ENCODE measurements at places on chromosomes 1 and 21.

- no peak for DNase-seq
These were observed 569.6 kb upstream of the ADGRL2 start for GRCh38 chr1:81230983-81231728.

GRCh38 chr1:239361403-239361802 lies 25.0 kb upstream of the CHRM3 start:
- no peak for DNase-seq

DNA sequence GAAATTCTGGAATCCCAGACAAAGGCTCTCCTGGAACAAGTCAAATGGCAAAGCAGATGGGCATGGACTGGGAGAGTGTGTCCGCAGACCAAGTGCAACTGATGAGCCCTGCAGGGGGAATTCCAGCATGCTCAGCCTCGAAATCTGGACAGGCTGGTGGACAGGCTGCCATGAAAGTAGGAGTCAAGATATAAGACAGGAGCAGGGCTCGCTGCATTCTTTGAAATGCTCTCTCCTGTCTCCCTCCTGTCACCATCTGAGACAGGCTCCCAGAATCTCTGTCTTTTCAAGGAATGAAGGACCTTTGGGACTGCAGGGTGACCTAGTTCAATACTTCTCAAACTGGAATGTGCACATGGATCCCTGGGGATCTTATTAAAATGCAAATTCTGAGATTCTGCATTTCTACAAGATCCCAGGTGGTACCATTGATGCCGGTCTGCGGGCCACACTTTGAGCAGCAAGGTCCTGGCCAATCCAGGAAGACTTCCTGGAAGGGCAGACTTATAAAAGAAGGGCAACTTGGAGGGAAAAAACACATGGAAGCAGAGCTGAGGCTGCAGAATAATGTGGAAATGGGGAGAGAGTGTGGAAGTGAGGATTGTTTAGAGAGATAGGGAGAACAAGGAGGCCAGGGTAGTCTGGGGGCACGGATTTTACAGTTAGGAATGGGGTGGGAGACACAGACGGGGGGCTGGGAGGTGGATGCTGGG lies 29.8 kb downstream of the TNNT2 start:
- DNase-seq = no peak

DNA sequence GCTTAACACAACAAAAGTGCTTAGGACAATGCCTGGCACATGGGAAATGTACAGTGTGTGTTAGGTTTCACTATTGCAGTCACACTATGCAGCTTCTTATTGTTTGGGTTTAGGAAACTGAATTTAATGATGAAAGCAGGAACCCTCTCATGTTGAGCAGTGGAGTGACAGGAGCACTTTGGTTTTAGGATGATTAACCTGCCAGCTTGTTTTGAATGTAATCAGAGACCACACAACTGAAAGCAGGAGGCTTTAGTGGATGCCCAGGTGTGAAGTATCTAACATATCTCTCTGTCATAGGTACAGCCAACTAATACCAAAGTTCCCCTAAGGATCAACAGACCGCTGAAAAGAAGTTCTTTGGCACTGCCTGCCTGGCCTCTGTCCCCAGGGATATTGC lies 406.9 kb upstream of the USP24 start:
- no peak for DNase-seq

- DNase-seq = no peak
These were observed 11.9 kb downstream of the KCNJ10 start for GRCh38 chr1:160058087-160058486.

GRCh38 chr1:68969441-68969840 lies 472.6 kb upstream of the DEPDC1 start:
- no peak for DNase-seq

DNA sequence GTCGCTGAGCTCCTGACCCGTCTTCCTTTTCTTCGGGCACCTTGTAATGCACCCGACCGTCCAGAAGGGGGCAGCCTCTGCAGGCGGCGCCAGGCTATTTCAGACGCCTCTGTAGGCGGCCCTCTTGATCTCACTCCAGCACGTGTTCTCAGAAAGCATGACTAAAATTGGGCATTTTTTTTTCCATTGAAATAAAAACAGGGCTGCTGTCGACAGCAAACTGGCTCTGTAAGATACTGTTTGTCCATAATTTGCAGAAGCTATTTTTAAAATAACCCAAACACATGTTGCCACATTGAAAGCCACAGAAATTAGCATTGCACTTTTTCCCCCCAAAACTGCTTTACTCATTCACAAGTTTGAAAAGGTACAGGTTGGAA lies 78.0 kb downstream of the STUM start:
- peak; percentile 92 for DNase-seq

- no peak for DNase-seq
These were observed 213.4 kb downstream of the PRDM2 start for GRCh38 chr1:13913396-13913795.

DNA sequence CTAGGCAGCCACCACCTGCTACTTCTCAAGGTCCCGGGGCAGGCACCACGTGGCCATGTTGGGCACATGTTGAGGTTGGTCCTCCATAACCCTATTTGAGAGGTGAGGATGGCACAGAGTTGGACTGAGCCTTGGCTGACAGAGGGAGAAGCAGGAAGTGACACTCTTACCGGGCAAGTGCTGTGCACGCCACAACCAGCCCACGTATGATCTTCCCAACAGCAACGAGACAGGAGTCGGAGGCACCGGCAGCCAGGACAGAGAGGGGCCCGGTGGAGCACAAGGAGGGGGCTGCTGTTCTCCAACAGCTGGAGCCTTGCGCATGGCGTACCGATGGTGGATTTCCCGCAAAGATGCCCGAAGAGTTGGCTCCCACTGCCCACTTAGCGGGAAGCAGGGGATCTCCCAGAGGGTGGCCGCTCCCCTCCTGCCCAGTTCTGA lies 3.4 kb downstream of the CLEC20A start:
- no peak for DNase-seq

- DNase-seq = no peak
These were observed 726.2 kb downstream of the USP25 start for GRCh38 chr21:16455978-16456377.

DNA sequence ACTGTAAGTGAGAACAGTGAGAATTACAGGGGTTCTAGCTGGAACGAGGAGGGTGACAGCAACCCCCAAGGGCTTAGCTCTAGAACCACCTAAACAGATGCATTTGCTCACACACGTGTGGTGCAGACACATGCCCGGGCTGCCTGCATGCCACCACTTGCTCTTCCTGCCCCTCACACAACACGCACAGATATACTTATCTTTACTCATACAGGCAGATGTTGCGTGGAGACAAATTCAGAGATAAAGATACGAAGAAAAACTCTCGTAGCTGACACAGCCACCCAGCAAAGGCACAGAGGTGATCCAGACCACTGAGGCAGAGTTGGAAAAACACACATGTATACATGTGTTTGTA lies 13.5 kb downstream of the VANGL1 start:
- DNase-seq = no peak

GRCh38 chr1:236471653-236472052 lies 52.1 kb upstream of the LGALS8 start:
- no peak for DNase-seq

- no peak for DNase-seq
These were observed 19.1 kb upstream of the ATP2B4 start for GRCh38 chr1:203607533-203607873.

DNA sequence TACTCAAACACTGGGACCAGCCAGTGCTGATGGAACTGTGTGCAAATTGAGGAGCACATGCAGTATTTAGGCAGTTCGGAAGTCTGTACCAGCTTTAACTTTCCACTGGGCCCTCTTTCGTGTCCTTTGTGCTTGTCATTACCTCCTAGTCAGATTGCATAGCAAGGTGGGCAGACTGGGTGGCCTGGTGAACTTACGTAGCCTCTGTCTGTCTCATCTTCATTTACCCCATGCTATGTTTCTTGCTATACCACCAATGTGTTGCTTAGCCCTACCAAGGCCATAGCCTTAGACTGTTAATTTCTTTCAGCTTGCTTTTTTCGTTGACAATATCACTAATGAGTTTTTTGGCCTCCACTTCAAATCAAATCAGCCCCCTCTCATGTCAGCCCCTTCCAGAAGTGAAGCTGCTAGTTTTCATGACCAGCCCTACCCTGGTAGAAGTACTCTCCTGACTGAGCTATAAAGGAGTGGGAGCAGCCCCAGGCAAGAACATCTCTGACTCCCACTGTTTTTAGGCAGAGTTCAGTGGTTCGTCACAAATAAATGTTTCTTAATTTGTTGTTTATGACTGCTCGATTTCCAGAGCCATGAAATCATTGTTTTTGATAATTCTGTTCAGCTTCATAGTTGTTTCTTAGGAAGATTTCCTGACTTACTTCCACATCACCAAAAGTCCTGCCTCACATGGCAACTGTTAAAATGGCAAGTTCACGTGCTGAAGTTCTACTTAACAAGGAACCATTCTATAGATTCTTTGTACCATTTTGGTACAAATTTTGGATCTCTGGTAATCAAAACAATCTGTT lies 19.3 kb downstream of the PRKACB start:
- no peak for DNase-seq

- no peak for DNase-seq
These were observed 2.1 kb downstream of the GALNT2 start for GRCh38 chr1:230068952-230069684.

DNA sequence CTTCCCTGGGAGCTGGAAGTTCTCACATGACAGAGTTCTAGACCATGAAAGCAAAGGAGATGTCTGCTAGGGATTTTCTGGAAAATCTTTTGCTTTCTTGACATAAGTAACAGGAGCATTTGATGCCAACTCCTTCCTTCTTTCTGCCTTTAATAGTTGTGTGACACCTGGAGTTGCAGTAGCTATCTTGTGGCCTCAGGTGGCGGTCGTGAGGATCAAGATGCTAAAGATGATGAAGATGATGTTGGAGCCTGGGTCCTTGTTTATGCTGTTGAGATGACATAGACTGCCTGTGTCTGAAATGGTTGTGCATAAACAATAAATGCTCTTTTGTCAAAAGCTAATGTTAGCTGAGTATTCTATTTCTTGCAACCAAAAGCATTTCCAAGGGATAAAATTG lies 32.7 kb upstream of the KIRREL1 start:
- DNase-seq = no peak

DNA sequence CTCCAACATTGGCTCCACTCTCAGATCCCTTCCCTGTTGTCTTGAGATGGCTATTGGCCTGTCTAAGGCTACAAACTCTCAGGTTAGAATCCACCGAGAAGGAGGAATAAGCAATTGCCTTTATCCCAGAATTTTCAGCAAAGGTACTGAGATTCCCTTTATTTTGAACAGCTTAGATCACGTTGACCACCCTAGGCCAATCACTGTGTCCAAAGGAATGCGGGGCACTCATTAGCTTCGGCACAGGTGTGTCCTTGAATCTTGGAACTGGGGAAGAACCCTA lies 6.9 kb downstream of the S100A11 start:
- no peak for DNase-seq

DNA sequence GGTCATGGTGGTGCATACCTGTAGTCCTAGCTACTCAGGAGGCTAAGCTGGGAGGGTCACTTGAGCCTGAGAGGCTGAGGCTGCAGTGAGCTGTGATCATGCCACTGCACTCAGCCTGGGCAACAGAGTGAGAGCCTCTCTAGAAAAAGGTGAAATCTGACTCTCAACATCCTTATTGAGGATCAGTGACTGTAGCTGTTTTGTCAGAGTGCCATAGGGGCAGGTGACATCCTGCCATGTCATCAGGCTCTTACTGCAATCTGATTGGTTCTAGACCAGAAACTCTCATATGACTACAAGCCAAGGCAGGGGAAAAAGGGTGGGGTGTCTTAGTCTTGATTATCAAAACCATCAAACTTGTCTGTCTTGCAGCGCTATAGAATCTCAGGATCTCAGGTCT lies 62.8 kb upstream of the NGF start:
- no peak for DNase-seq

DNA sequence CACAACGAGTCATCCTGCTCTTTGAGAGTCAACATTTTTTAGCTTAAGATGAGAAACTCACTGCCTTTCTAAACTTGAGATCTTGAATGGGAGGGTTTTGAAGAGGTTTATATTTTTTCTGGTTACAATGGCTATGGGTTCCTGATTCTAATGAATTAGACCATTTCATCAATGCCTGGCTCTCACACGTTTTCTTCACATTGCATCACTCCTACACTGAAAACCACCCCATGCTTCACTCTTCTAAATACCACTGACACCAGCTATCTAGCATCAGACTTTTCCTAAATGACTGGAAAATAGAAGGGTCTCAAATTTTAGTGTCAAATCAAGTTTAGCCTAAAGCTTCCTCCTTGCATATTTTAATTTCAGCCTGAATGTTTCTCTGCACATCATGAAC lies 606.1 kb upstream of the USP24 start:
- DNase-seq = no peak

DNA sequence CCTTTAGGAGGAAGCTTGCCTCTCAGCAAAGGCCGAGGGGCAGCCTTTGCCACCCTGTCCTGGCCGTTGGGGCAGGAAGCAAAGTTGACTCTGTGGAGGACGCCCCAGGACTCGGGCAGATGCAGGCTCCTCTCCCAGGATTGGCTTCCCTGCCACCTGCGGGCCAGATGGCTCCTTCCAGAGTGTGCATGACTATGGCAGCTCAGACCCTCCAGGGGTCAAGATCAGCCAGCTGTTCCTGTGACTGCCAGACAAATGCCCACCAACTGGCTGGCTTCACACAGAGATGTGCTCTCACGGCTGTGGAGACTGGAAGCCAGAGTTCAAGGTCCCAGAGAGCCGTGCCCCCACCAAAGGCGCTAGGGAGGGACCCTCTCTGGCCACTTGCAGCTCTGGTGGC lies 87.0 kb upstream of the VAMP3 start:
- DNase-seq = no peak

DNA sequence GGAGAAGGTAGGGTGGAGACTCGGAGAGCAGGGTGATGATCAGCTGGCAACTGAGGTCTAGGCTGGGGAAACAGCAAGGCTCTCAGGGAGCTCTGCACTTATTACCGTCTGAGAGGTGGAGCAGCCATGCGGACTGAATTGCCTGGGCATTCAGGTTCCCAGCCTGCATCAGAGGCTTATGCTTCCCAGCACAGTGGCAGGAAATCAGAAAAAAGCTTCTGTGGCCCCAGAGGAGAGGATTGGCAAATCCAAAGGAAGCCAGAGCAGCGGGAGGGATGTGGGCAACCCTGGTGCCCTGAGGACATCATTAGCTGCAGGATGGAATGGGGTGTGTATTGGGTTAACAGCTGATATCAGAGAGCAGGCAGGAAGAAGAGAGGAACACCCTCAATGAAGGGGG lies 374.1 kb upstream of the POU3F1 start:
- no peak for DNase-seq

DNA sequence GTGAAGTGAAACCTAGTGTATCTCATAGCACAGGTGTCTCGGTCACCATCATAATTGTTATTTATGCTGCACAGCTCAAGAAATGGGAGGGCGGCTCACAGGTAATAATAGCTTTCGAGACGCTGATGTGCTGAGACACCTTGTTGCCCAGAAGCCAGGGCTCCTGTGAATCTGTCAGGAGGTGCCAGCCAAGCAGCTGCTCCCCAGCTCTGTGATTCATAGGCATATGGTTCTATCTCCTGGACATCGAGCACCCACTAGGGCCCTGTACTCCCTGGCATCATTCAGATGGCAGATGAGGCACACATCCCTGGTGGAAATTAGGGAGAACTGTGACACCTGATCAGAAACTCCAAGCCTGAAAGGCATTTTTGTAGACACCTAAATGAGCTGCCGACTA lies 53.5 kb downstream of the SYT6 start:
- no peak for DNase-seq
